Femur (tissue), 1 donor: ENCODE measurements at places on chromosomes 2 and 18.

GRCh38 chr18:48892146-48892855 lies 58.5 kb downstream of the SMAD7 start:
- DNase-seq, result peak; percentile 13

GRCh38 chr2:222293660-222294630 lies 4.9 kb downstream of the PAX3 start:
- DNase-seq, result no peak

- no peak for DNase-seq
Observed at GRCh38 chr2:144432921-144433320, 87.0 kb downstream of the ZEB2 start.

DNA sequence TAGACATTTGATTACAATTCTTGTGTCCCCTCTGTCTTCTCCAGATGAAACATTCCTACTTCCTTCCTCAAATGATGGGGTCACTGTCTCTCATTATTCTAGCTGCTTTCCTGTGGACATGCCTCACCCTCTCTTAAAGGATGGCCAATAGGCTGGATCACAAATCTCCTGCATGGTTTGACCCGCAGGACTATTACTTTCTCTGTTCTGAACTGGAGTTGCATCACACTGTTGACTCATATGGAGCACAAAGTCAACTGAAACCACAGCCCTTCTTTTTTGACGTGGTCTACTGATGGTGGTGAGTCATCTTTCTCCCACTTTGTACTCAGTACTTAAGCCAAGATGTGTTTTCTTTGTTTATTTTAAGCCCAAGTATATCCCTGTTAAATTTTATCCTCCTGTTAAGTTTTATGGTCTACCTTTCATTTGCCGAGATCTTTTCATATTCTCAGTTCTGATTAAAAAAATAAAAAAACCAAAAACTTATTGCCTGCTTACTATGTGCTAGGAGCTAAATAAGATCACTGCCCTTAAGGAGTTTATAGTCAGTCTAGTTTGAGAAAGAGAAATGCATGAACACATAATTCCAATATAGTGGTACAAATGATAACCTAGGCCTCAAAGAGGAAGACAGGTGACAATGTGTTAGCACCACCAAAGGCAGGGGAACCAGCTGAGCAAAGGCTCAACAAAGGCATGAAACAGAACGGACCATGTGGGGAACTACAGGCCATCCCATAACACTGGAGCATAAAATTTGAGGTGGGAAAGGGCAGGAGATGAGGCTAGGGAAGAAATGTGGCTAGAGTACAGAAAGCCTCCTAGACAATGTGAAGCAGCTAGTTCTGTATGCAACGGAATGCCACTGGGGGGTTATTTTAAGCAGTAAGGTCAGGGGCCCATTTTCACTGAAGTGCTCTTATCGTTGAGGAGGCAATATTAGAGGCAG lies 67.6 kb upstream of the ZFP36L2 start:
- DNase-seq, result no peak

- no peak for DNase-seq
Observed at GRCh38 chr2:65277791-65278483, 50.3 kb downstream of the ACTR2 start.

DNA sequence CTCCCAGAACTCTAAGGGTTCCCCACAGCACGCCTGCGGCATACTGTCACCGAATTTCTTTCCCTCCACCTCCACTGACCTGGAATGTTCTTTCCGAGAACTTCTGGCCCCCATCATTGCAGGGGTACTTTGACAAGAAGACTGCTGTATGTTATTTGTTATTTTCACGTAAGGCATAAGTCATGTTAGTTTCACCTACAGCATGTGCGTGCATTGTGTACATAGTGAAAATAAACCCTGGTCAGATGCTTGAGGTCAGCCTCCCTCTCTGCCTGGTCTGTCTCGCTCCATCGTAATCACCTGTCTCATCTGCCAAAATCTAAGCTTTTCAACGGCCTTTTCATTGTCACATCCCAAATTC lies 4.1 kb downstream of the ABCG8 start:
- no peak for DNase-seq

DNA sequence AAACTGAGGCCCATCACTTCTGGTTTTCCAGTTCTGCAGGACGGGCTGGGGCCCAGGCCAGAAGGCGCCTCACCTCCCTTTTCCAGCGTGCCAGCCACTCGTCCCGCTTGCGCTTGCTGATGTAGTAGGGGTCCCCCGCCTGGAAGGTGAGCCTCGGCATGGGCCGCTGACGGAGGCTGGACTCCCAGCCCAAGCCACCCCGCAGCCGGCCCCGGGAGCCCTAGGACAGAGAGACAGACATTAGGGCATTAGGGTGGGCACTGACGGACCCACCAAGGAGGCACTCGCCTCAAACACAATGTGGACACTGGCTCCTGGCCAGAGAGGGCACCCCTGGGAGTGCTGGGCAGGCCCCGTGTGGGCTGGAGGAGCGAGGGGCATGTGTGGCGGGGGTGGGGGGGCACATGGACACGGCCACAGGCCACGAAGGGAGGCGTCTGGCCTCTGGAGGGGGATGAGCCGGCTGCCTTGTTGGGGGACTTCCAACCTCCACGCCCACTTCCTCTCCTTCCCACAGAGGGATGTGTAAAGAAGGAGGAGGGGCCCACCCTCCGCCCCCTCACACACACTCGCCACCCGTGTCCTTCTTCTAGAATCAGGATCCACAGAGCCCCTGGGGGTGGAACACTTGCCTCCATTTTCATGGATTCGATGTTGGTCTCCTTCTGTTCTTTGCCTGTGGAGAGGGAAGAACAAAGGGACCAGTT lies 66.7 kb downstream of the DNMT3A start:
- DNase-seq, result peak; percentile 79
